Stimulated activated CD4-positive, alpha-beta T cell treated with anti-CD3 and anti-CD28 coated beads, Interleukin-12 subunit alpha, Interleukin-12 subunit beta, amount 100 ng/mL, for 24 hours (primary cell): ENCODE measurements at places on chromosomes 3 and 15.

GRCh38 chr3:139307601-139308555 is 35.9 kb upstream of the MRPS22 start:
- DNase-seq = no peak

DNA sequence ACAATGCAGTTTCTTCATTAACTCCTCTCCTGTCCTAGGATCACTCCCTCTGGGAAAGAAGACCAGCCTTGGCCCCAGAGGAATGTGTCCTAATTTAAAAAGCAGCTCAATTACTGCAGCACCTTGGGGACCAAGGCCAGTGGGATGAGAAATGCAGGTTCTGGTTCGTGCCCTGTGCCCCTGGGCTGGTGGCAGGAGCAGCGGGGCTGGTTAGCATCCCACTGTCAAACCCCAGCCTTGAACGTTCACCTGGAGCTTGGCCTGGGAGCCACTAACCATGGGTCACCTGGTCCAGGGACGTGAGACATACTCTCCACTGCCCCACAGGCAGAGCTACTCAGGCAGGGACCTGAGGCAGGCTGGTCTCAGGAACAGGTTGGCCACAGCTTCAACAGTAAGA is 8.4 kb upstream of the RTP3 start:
- no peak for DNase-seq

DNA sequence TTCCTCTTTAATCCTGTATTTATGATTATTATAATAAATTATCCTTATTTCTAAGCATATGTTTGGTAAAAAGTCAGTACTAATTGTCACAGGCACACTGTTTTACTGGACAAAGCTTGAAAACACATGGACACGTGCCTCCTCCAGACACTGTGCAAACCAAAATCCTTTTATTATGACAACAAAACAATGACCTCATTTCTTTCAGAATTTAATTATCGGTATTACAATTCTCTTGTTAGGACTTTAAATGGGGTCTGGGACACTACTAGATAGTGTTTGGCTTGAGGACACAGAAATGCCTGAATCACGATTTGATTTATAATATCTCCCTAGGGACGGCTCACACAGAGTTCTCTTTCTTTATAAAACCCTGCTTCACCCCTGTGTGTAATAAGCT is 107.3 kb upstream of the IGSF10 start:
- no peak for DNase-seq

DNA sequence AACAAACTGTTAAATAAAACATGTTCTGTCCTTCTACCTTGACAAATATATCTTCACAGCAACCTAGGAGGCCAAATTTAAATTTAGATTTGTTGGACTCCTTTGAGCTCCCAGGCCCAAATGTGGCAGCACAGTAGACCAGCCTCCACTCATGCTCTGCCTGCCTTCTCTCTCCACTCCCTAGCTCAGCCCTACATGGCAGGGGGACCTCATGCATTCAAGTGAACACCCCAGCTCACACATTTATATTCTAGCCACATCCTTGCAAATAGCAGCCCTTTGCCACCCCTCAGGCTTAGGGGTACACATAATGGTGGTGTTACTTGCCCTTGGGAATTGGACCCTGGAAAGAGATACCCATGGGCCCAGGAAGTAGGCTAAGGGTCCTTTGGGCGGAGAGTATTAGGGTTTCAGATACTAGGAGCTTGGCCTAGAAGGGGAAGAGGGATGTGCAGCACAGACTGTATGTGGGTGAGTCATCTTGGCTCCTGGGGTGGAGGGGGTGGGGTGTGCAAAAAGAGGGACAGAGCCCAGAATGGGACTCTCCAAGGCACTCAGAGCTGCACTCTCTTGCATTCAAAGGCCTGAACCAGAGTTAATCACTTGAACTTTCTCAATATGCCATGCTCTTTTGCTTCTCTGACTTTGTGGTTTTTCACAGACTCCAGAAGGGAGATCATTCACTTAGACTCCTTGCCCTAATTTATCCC is 268.4 kb upstream of the ROPN1 start:
- DNase-seq = no peak

- no peak for DNase-seq
These were observed 21.1 kb upstream of the MEIS2 start for GRCh38 chr15:37121492-37121891.

- DNase-seq = no peak
These were observed 10.3 kb downstream of the RMDN3 start for GRCh38 chr15:40744815-40745152.

GRCh38 chr3:98655666-98656065 is 62.3 kb upstream of the CPOX start:
- DNase-seq = no peak

- DNase-seq = no peak
These were observed 3.6 kb downstream of the GNAI2 start for GRCh38 chr3:50239649-50240048.

DNA sequence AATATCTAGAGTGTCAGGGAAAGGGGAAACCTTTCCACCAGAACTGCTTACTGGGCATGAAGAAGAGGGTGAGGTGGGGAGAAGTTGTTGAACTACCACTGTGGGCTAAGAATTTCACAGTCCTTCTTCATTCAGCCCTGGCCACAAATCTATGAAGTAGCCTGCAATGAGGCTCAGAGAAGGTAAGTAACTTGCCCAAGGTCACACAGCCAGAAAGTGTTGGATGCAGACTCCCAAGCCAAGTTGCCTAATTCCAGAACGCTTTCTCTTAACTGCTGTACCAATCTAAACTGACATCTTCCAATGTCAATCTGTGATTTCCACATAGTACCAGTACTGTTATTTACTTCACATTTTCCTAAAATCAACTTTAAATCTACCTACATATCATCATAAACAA is 2.1 kb downstream of the CYP1A1 start:
- no peak for DNase-seq

DNA sequence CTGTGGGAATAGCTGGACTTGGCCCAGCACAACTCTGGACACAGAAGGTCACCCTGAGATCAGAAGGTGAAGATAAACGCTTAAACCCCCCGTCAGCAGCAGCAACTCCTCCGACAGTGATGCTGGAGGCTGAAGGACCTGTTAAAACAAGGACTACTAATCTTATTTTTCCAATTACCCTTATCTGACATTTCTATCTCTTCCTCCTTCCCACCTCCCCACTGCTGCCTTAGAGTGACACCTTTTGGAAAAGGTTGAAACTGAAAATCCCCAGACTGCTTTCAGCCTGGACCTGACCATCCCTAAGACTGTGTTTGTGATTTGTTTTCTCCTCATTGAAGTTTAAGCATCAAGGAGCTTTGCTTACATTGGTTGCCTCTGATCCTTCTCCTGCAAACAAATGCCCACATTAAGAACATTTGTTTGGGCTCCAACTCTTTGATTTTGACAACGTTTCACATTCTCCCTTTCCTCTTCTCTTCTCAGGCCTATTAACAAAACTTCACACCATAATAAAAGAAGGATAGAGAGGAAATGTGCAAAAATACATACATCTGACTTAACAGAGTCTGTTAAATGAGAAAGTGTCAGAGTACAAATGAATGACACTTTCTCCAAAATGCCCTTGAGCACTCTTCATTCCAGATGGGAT is 410.6 kb upstream of the WNT5A start:
- no peak for DNase-seq

DNA sequence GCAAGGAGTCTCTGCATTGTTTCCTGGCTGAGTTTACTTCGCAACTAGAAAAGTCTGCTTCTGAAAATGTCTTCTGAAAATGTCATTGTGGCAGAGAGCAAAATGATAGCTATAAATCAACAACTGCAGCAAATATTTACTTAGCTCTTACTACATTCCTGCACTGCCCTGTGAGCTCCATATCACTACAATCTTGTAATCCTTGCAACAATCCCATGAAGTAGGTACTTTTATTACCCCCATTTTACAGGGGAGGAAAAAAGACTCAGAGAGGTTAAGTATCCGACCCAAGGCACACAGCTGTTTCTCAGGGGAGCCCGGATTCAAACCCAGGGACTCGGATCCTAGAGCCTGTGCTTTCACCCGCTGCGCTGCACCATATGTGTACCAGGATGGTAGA is 34.2 kb upstream of the SPTBN5 start:
- DNase-seq = no peak

DNA sequence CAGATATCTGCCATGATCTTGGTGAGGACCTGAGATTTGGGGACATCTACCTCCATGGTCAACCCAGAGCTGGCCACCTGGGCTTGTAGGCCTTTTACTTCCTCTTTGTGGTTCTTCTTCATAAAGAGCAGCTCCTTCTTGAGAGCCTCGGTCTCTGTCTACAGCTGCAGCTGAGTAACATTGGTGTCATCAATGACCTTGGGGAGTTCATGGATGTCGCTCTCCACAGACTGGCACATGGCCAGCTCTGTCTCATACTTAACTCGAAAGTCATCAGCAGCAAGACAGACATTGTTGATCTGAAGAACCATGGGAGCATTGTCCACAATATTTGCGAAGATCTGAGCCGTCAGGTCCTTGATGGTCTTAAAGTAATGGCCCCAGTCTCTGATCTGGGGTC is 15.7 kb upstream of the RASA2 start:
- no peak for DNase-seq

GRCh38 chr3:155079468-155079745 is 712 bp upstream of the MME start:
- no peak for DNase-seq

- peak; percentile 45 for DNase-seq
These were observed 20.4 kb downstream of the FAH start for GRCh38 chr15:80173022-80173759.

- no peak for DNase-seq
These were observed 354 bp upstream of the KLHL24 start for GRCh38 chr3:183635107-183635430.

GRCh38 chr3:172038798-172039435 is 461 bp upstream of the FNDC3B start:
- no peak for DNase-seq

DNA sequence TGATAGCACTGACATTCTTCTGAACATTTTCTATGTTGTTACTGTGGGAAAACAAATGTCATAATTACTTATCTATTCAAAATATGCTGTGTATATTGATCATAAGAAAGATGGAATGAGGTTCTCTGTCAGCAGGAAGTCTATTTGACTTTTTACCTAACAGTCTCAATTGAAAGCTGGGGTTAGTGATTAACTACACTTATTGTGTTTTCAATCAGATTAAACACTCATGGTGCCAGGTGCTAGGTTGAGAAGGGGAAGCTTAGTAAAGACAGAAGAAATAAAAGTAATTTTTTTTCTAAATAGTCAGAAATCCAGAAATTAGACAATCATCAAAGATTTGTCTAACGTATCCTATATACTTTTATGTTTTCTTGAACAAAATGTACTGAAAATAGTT is 281.0 kb upstream of the NR2E3 start:
- DNase-seq = no peak

GRCh38 chr3:105259496-105259895 is 107.2 kb upstream of the ALCAM start:
- no peak for DNase-seq

GRCh38 chr3:39387411-39387975 is 4.3 kb downstream of the SLC25A38 start:
- DNase-seq = no peak

DNA sequence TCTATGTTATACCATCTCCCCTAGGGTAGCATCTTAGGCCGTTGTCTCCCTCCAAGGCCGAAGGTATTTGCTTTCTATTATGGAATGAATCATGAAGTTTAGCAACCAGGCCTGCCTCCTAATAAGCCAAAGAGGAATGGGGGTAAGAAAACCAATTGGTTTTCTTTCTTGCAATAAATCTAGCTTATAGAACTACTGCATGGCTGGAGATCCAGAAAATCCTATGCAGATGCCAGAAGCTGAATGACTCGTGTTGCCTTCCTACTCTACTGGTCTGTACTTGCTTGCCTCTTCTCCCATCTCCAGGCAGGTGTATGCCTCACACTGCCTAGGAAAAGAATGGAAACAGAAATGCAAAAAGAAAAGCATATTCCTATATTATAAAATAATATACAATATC is 31.1 kb upstream of the IL16 start:
- no peak for DNase-seq

DNA sequence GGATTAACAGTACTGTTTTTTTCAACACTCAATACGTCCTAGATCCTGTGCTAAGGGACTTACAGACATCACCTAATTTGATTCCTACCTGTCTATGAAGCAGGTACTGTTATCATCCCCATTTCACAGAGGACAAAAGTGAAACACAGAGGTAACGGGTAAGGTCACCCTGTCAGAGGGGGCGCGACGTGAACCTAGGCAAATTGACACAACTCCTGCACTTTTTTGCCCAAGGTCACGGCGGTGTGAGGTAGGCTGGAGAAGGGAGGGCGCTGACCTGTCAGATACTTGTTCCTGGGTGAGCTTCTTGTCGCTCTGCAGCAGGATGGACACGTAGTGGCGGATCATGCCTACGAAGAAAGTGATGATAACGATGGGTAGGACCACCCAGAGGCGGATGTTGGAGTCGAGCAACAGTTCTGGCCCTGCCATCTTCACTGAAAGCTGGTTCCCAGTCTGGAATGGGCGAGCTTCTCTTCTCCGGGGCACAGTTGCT is 363 bp downstream of the EMC3 start:
- no peak for DNase-seq

DNA sequence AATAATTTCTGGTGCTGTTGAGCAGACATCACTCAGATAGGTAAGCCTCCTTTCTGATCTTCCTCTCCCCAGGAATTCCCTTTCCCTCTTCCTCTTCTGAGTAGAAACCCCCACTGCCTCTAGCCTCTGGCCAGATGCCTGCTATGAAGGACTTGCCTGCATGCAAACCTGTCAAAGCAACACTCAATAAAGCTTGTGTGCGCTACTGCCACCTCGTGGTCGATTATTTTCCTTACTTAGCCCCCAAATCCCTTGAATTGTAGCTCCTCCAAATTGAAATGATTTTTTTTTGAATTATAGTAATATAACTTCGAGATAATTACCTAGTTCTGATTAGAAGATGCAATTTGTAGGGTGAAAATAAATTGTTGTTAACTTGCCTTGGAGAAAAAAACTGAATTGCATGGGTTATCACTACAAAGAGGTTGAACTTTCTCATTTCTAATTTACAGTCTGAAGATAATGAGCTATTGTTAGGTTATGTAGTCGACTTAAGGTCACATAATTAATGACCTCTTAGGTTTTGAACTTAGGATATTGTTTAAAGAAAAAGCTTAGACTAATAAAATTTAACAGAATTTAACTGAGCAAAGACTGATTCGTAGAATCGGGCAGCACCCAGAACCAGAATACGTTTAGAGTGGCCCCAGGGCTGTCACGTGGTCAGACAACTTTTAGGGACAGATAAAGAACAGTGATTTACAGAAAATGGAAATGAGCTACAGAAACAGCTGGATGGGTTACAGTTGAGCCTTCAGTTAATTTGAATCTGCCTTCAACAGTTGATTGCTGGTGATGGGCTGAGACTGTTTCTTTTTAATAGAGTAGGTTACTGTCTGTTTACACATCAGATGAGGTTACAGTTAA is 269.3 kb downstream of the ARPP21 start:
- DNase-seq = no peak
